ENCODE measurements at places on chromosomes 4 and X.

DNA sequence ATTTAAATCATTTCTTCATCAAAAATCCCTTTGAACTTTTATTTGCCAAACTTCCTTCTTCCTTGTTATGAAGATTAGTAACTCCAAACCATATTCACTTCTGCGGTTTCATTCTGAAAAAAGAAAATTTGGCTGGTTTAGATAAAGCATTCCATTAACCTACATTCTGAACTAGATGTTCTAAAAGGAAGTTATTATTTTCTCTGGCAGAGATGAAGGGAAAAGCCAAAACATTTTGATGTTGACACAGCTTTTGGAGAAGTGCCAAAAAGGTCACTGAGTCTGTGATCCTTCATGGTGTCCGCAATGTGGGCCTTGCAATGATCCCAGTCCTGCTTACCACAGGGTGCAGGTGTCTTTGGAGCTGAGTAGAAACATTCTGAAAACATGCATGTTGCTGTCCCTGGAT, 36.0 kb downstream of the CXCL8 start:
- peak; percentile 6 for DNase-seq

GRCh38 chr4:140153419-140153717, 616 bp downstream of the MAML3 start:
- no peak for DNase-seq

- no peak for DNase-seq
Observed at GRCh38 chrX:121504153-121504552, 456.7 kb downstream of the GLUD2 start.

GRCh38 chr4:65367306-65367705, 303.0 kb downstream of the EPHA5 start:
- no peak for DNase-seq

DNA sequence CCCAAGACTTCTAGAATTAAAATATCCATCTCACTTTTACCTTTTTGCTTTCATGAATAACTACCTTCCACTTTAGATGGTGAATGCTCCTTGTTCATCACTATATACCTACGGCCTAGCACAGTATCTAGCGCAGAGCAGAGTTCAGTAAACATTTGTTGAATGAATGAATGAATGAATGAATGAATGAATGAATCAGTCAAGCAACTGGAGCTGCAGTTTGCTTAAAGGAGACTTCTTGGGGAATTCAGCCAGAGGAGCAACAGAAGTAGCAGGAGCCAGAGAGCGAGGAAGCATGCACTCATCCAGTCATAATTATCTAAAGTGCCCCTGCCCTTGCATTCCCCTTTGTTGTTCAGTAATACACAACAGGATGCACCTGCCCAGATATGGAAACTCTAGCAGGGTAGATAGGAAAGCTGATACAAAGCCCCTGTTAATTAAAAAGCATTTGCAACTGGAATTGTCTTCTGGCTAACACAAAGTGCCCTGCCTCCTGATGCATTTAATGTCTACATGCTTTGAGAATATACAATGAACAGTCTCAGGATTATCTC, 103.0 kb upstream of the MBNL3 start:
- DNase-seq: no peak

DNA sequence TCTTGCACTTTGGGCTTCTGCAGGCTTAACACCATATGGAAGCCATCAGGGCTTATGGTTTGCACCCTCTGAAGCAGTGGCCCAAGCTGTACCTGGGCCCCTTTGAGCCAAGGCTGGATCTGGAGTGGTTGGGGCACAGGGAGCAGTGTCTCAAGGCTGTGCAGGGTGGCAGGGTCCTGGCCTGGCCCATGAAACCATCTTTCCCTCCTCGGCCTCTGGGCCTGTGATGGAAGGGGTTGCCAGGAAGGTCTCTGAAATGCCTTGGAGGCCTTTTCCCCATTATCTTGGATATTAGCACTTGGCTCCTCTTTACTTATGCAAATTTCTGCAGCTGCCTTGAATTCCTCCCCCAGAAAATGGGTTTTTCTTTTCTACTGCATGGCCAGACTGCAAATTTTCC, 134.7 kb upstream of the USP9X start:
- DNase-seq: no peak

DNA sequence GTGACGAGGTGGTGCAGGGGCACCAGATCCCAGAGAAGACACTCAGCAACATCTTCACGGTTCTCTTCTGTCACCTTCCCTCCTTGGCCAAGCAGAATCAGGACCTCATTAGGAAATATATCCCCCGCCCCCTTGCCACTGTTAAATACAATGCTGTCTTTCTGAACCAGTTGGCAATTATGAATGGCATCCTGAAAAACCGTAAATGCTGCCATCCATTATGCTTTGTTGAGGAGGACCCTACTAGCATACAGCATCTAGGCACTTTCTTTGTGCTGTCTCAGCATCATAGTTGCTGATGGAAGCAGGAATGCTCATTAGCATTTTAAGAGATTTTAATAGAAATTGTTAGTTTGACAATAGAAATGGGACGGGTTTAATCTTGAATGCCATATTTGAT, 138.5 kb downstream of the DCLK2 start:
- DNase-seq: no peak

- no peak for DNase-seq
Observed at GRCh38 chr4:1010395-1011021, 918 bp upstream of the FGFRL1 start.

DNA sequence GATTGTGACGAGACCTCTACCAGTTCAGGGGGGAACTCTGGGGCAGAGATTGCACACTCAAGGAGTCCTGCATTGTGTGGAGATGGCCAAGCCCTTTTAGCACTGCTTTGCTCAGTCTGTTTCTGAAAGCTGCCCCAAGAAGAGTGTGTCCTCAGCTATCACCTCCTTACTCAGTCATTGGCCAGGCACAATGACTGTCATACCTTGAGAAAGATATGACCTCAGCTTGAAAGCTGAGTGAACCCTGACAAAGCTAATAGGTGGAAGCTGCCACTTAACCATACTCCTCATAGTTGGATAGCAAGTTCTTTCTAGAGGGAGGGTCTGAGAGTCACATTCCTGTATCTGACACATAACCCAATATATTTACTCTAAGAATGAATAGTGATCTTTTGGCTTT, 37.8 kb upstream of the DIPK2B start:
- no peak for DNase-seq

- DNase-seq: no peak
Observed at GRCh38 chrX:54615109-54615508, 85.1 kb downstream of the GNL3L start.

DNA sequence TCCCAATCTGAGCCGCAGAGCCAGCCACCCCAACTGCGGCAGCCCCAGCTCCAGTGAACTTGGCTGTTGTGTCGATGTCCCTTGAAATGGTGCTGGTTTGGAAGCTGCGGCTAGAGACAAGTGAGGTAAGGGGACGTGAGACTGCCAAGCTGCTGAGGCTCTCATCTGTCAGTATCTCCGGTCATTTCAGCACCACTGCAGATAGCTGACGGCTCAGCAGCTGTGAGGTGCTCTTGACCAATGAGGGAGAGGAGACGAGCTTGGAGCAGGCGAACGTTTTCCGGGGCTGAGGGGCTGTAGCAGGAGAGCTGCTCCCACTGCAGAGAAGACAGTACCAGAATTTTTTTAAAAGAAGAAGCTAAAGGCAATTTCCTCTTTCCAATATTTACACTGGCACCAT, 175.5 kb upstream of the CASK start:
- DNase-seq: no peak

DNA sequence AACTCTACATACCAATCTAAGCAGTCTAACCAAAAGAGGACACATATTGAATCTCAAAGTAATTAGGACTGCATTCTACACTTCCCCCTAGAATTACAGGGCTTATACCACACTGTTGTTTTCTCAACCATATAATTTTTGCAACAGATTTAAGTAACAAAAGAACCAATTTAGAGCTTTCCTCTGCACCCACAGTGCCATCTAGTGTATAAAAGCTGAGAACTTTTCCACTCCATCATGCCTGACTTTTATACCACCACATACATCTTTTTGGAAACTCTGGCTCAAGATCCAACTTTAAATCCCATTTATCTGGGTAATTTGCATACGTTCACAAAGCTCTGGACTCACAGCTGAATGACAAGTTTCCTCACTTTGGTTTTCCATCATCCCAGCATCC, 99.5 kb downstream of the EFHC2 start:
- peak; percentile 69 for DNase-seq

GRCh38 chr4:67879486-67879885, 4.3 kb downstream of the TMPRSS11D start:
- no peak for DNase-seq

DNA sequence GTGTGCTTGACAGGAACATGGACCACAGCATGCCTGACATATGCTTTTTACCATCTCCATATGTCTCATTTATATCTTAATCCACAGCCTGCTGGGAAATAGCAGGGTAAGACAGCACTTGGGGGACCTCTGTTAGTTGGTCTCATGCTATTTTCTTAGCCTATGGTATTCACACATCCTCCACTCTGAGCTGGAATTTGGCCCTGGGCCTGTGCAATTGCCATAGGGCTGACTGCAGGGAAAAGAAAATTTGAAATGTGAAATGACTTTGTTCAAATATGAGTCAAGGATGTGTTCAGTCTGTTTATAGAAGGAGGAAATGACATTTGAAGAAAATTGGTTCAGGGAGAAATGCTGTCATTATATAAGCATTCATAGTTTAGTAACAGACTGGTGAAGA, 9.6 kb upstream of the MAP7D3 start:
- peak; percentile 1 for DNase-seq

GRCh38 chr4:128877934-128878333, 68.4 kb downstream of the JADE1 start:
- DNase-seq: no peak

- no peak for DNase-seq
Observed at GRCh38 chrX:139691493-139691842, 16.5 kb downstream of the MCF2 start.

GRCh38 chr4:3385711-3386420, 55.9 kb upstream of the HGFAC start:
- no peak for DNase-seq

- DNase-seq: no peak
Observed at GRCh38 chr4:21973850-21974249, 25.3 kb upstream of the KCNIP4 start.

- DNase-seq: no peak
Observed at GRCh38 chr4:42489095-42489494, 91.8 kb downstream of the SHISA3 start.

GRCh38 chrX:24298191-24298590, 15.7 kb downstream of the SUPT20HL2 start:
- no peak for DNase-seq

- no peak for DNase-seq
Observed at GRCh38 chr4:185082561-185082960, 60.5 kb upstream of the SLC25A4 start.

GRCh38 chrX:69564665-69565064, 51.2 kb upstream of the EDA start:
- no peak for DNase-seq

DNA sequence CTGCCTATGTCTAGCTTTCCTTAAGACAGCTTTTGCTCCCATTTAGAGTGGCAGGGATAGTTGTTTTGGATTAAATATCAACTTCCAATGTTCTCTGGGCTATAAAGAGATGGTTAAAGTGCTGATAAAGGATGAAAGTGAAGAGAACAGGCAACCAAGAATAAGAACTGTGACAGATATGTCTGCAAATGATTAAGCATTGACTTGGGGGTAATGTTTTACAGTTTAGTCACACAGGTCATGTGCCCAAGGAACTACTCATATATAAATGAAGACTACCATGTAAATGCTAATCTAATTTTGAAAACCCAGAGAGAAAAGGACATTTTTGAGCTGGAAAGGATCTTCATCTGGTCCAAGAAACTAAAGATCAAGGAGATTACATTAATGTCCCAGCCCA, 42.1 kb downstream of the RBMX2 start:
- no peak for DNase-seq

DNA sequence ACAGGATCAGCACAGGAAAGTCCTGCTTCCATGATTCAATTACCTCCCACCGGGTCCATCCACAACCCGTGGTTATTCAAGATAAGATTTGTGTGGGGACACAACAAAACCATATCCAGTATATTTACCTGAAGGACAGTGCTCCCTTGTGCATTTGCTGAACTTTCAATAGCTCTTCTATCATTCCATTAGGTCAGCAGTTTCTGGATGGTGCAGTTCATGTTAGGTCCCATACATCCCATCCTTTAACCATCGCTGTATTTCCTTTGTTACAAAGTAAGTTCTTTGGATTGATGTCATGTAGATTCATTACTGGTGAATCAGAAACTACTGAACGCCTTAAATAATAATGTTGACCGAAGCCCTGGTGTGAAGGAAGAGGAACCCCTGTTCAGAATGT, 775.9 kb downstream of the TRIML1 start:
- no peak for DNase-seq

DNA sequence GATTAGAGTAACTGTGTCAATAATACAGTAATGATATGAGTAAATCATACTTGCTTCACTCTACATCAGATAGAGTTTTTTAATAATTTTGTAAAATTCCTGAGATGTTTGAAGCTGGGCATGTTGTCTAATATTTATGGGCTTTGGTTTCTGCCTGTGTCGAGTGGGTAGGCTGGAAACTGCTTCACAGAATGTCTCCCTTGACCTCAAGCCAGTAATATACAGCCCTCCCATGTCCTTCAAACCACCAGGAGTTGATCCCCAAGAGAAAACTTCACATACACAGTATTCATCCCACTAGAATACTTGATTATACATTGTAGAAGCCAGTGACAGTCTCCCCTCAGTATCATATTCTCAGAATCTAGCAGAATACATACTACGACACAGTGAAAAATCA, 284.8 kb upstream of the TENM3 start:
- DNase-seq: no peak

DNA sequence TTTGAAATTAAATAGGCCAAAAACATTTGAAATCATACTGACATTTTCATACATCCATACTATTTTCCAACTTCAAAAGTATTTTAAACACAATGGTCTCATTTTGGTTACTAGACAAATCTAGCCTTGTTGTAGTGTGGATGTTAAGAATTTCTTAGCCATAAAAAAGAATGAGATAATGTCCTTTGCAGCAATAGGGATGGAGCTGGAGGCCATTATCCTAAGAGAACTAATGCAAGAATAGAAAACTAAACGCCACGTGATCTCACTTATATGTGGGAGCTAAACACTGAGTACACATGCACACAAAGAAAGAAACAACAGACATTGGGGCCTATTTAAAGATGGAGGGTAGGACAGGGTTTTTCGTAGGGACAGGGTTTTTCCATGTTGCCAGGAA, 153.8 kb downstream of the CCSER1 start:
- DNase-seq: no peak

- DNase-seq: peak; percentile 68
Observed at GRCh38 chr4:186587416-186588018, 32.1 kb upstream of the MTNR1A start.

GRCh38 chrX:456551-457291, 70.0 kb upstream of the PPP2R3B start:
- DNase-seq: no peak

All from cerebellar cortex (tissue), 1 donor.